LHCN-M2 (cell line): ENCODE measurements at places on chromosomes 16 and 17.

GRCh38 chr16:64440421-64440831 lies 681.4 kb downstream of the CDH11 start:
- DNase-seq: peak; percentile 99

- no peak for DNase-seq
These were observed 34.5 kb downstream of the PMM2 start for GRCh38 chr16:8831871-8832716.

GRCh38 chr17:62644487-62645173 lies 17.2 kb downstream of the MRC2 start:
- no peak for DNase-seq

DNA sequence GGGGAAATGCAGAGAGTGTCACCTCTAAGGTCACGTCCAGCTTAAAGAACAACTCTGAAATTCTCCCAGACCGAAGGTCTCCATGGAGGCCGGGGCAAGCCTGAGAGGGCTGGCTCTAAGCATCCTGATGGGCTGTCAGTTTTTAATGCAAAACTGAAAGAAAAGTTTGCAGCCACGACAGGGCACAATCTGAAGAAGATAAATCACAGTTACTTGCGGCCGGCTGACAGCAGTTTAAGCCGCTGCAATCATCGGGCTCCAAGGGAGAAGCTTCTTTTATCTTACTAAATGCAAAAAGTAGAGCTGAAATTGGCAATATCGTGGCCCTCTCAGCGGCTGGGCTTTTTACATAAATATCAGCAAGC lies 168.8 kb downstream of the CYLD start:
- no peak for DNase-seq

GRCh38 chr16:75928295-75928694 lies 202.0 kb upstream of the CPHXL start:
- peak; percentile 35 for DNase-seq
